Mammary epithelial cell (primary cell): ENCODE measurements at places on chromosomes 7 and 10. TPM values are rescaled to one million over a fixed set of nuclear protein-coding genes. Genes with fewer than 3 reads are reported as not detected.

GRCh38 chr10:18231480-18231879, 91.3 kb downstream of the CACNB2 start:
- DNase-seq: no peak

GRCh38 chr10:20207653-20208052, 391.4 kb downstream of the PLXDC2 start:
- no peak for DNase-seq

GRCh38 chr7:99108613-99109012, 35.3 kb downstream of the SMURF1 start:
- no peak for DNase-seq

GRCh38 chr7:138166681-138167080, 90.4 kb downstream of the AKR1D1 start:
- no peak for DNase-seq

DNA sequence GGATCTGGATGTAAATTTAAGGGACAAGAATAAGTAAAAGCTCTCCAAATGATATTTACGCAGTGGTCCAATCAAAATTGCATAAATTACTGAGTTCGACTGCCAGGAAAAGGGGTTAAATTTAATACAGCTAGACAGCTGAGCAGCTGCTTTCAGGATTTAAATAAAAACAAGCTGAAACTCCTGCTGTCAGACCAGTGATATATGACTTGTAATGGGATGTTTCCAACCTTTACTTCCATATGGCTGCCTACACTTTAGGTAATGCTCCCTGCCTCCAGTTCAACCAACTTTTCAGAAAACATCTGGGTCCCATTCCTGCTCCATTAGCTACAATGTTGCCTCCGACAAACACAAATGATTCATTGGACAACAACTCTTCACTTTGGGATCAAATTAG, 326.3 kb upstream of the DGKB start:
- DNase-seq: no peak

DNA sequence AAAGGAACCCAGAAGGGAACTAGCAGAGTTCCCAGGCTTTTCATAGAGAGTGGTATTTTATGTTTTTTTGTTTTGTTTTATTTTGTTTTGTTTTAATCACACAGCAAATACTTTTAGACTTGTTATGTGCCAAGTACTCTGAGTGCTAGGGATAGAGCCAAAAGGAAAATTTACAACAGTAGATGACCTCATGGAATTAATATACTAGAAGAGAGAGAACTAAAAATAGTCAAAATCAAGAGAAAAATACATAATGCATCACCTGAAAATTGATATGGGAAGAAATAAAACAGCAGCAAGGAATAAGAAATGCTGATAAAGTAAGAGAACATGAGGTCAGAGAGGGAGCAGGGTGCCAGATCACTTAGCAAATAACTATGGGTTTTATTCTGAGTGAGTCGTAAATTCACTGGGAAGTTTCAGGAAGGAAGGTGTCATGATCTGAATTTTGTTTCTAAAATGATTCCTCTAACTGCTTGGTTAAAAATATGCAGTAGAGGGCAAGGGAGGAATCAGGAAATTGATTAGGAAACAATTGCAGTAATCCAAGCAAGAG, 351.0 kb downstream of the ANKRD7 start:
- no peak for DNase-seq

DNA sequence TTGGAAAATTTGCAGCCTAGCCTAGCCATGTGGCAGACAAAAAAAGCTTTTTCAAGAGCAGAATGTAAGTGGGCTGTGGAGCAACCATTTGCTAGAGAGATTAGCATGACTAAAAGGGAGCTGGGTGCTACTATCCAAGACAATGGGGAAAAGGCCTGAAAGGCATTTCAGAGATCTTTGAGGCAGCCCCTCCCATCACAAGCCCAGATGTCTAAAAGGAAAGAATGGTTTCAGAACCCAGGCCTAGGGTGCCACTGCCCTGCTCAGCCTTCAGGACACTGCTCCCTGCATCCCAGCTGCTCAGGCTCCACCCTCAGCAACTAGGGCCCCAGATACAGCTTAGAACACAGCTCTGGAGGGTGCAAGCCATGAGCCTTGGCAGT, 24.7 kb downstream of the PNLIPRP3 start:
- DNase-seq: no peak

DNA sequence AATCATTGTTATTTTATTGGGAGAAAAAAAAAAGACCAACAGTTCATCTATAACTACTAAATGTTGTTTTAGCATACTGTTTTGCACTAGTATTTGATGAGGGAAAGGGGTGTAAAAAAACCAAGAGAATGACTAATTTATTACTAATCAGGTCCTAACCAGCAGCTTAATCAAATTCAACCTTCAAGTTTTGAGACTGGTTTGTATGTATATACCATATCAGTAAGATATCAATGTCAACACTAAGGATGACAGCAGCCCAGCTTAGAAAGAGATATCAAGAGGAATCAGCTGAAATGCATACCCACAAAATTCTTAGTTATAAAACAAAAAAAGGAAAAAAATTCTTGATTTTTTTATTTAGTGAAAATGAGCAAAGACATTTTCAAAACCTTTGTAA, 122.6 kb downstream of the KMT2C start:
- no peak for DNase-seq

- DNase-seq: peak; percentile 35
Measured at GRCh38 chr7:88328787-88329186, 22.1 kb upstream of the STEAP4 start.

DNA sequence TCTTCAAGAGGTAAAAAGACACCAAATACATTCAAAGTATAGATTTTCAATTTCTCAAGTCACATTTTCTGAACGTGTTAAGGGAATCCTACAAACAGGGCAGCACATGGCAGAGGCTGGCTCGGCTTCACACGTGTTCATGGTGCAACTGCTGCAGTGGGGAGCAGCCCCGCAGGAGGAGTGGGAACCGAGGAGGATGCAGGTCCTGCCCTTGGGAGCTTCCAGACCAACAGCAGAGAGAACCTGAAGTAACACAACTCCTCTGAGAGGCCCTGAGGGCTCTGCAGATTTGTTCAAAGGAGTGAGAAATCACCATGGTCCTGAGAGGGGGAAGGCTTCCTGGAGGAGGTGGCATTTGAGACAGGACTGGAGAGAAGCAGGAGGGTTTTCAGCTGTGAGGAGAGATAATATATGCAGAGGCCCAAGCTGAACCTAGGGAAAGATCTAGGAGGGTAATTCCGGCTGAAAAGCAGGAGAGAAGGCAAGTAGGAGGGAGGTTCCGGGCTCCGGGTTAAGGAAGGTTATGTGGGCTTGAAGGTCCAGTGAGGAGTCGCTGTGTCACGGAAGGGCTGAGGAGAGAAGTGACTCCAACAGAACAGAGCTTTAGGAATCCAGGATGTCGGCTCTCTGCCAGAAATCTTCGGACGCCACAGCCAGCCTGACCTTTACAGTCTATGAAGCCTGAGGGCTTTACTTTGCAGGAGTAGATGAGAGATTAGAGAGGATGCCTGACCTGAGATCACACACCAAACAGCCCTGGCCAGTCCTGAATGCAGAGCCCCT, 77.5 kb downstream of the GPR26 start:
- DNase-seq: no peak

DNA sequence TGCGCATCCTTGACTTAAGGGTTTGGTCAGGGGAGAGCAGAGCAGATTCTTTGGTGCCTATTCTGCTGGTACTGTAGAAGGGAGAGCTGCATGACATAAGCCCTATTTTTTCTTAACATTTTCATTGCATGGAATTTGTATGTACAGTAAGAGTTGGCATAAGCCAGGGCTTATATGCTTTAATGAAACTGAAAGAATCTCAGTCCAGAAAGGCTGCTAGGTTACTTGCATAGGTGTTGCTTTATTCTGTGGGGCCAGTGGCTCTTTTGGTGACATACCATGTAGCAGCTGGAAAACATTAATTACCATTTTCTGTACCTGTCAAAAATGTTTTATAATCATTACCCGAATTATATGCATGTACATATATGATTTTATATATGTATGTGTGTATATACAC, 152.1 kb downstream of the LYZL1 start:
- no peak for DNase-seq

GRCh38 chr7:103613655-103614642, 167.9 kb upstream of the SLC26A5 start:
- DNase-seq: no peak

GRCh38 chr7:100418930-100419659, 9.4 kb downstream of the ZCWPW1 start:
- DNase-seq: no peak

- no peak for DNase-seq
Measured at GRCh38 chr10:36366843-36367242, 724.7 kb upstream of the FZD8 start.

GRCh38 chr10:127552446-127552845, 3.3 kb downstream of the NPS start:
- no peak for DNase-seq

DNA sequence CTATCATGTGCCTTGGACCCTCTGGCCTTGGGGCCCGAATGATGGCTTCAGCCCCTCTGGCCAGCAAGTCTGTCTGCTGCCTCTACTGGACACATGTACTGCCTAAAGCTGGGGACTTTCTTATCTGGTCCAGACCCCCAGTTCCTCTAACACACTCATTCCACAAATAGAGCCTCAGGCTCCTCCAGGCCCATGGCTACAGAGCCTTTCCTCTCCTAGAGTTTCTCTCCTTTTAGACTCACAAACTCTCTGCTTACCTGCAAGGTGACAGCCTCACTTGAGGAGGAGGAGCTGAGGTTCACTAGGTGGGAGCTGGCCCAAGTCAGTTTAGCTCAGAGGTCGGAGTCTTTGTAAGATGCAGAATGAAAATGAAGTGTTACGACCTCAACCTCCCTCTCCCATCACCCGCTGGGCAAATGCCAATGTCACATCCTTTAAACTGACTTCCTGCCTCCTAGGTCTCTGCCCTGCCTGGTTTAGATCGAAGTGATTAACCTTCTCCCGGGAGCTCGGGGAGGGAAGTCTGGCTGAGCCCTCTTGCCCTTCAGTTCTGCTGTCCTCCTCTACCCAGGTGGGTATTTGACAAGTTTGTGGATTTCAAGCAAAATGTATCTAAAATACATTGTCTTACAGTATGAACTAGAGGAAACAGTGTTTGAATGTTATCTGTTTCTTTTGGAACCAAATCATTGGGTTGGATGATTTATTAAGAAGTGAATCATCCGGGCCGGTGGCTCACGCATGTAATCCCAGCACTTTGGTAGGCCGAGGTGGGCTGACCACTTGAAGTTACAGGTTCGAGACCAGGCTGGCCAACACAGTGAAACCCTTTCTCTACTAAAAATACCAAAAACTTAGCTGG, 71.9 kb upstream of the TNS3 start:
- DNase-seq: no peak

- no peak for DNase-seq
Measured at GRCh38 chr7:122791959-122792545, 89.3 kb upstream of the RNF148 start.

GRCh38 chr7:28503396-28503795, 91.1 kb downstream of the CREB5 start:
- no peak for DNase-seq

DNA sequence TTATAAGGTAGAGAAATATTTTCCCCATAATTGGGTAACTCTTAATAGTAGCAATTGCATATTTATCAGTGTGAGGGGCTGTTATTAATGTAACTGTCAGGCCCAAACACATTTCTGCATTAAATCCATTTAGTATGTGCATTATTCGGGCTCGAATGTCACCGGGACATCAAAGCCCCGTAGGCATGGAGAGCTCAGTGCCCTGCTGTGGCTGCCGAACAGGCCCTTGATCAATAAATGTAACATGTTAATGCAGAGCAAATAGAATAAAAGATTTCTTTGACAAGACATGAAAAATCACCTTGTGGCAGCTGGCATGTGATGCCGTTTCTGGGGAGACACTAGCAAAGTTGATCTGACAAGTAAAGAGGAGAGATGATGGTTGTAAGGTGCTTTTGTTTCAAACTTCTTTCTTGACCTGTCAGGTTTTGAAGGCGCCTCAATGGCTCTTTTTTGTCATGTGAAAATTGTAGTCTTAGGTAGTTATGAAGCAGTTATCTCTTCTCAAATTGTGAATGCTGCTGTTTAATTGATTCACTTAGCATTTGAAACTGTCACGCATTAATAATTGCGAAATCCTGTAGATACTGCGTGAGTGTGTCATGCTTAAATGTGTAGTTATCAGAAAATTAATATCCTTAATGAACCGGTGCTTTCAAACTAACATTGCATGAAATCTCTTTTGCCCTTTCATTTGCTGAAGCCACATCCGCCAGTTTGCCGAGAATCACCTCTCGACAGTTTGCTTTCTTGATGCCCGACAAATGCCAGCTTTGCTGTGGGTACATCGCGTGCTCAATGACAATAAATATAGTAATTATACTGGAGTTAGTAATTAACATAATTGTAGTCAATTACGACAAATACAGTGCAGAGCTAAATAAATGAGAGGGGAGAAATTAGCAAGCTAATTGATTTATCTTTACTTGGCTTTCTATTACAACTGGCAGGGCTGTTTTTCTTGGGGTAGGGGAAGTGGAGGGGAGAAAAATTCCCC, 19.5 kb downstream of the LRMDA start:
- no peak for DNase-seq

DNA sequence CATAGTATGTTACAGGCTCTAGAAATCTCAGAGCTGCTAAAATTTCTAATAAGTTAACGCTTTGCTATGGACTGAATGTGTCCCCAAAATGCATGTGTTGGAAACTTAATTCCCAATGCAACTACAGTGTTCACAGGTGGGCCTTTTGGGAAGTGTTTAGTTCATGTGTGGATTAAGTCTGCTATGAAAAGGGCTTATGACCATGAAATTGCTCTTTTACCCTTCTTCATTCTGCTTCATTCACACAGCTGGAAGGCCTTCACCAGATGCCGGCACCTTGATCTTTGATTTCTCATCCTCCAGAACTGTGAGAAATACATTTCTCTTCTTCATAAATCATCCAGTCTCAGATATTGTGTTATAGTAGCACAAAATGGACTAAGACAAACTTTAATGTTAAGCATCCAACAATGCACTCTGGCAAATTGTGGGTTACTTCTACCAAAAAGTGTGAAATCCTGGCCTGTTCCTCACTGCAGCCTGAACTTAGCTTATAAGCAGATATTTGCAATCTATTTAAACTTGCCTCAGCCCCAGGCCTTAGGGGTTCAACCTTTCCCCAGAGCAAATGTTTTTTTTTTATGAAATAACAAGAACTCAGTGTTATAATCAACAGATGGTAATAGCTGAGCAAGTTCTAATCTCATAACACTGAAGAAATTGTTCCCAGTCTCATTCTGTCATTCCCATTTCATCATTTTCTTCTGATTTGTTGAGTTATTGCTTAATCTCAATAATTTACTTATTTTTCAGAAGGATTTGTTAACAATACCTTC, 523.6 kb downstream of the KIF20B start:
- DNase-seq: no peak

DNA sequence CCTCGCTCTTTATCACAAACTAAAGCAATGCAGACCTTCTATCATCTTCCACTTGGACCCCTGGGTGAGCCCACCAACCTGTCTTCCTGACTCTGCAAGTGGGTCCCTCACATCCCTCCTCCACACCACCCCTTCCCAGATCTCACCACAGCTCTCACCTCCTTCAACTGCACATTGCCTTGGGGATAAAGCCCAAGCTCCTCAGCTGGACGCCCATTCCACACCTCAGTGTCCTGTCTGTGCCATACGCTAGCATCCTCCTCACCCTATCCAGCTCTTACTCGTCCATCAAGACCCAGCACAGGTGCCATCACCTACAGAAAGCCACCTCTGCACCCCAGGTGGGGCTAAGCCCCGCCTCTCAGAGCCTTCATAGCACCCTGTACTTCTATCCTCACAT, 141.0 kb upstream of the LANCL2 start:
- no peak for DNase-seq

Gene GRM3
- total RNA-seq: not detected

Gene GATAD1
- total RNA-seq: 30.2 and 41.2 TPM in 2 replicates

Gene ATOH7
- total RNA-seq: not detected in 2 replicates

Gene PSD
- total RNA-seq: 0.56 and 0.82 TPM in 2 replicates

Gene FAM180A
- not detected for total RNA-seq

Gene BHLHA15
- not detected for total RNA-seq

Gene FOXL3
- not detected in 2 replicates for total RNA-seq

Gene OR9A2
- not detected for total RNA-seq

Gene SDK1
- 24.5 TPM for total RNA-seq
